Upper lobe of left lung (tissue), 6 donors: ENCODE measurements at places on chromosomes 6 and 20. TPM values are rescaled to one million over a fixed set of nuclear protein-coding genes. Genes with fewer than 3 reads are reported as not detected.
A peak's percentile ranks its signal among the peaks of the same experiment; 100 is the strongest.

DNA sequence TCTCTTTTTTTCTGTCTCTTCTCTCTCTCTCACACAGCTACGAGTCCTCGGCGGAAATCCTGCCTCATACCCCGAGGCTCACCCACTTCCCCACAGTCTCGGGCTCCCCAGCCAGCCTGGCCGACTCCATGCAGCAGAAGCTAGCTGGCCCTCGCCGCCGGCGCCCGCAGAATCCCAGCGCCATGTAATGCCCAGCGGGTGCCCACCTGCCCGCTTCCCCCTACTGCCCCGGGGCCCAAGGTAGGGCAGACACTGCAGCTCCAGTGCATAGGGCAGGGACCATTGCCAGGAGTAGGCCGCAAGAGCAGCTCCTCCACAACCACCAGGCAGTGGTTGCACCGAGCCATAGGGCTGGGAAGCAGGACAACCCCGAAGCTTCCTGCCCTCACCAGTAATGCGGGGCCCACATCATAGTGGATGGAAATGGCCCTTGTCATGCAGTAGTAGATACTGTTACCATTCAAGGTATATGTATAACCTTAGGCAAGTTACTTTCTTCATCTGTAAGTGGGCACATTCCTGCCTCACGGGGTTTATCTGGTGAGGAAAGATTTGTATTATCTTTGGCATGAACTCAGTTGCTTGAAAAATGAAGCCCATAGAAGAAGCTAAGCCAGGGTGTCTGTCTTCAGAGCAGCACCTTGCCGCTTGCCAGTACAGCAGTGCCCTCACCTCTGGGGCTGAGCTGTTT, 36.9 kb upstream of the ID1 start:
- peak; percentile 82 for DNase-seq
- peaks cover 35% of the 10 kb centered on the region for H3K36me3 ChIP-seq

DNA sequence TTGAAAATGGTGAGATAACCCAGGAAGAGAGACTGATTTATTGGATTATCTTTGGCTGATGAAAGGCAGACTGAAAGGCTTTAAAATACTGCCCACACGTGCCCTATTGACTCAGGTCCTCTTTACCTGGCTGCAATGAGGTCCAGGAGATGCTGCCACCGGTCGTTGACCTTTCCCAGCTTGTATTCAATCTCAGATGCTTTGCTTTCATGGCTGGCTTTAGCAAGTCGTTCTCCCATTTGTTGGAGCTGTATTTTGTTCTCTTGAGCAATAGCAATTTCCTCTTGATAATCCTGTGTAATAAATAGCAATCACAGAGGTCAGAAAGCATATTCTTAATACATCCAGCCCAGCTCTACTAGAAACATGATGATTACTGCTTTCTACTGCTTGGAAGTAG, 368.8 kb downstream of the ESR1 start:
- no peak for DNase-seq
- H3K4me1 ChIP-seq = no peaks in the 10 kb centered on the region
- no peak overlapping the region for H3K4me3 ChIP-seq
- H3K36me3 ChIP-seq = peaks cover 28% of the 10 kb centered on the region
- H3K27me3 ChIP-seq = no peaks in the 10 kb centered on the region

DNA sequence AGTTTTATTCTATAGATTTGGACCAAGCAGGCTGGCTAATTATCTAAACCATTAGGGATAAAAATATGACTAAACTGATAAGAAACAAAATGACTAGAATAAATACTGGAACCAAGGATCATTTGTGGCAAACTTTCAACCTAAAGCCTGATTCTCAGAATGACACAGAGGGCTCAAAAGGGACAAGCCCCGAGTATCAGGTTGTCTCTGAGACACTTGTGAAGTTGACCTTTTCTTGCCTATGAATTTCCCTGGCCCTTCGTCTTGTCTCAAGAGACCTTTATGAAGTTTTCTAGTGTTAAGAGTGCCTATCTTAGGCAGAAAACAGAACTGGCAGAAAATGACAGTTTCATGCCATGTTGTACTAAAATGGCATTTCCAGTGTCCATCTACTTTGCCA, 68.3 kb downstream of the IMPG1 start:
- no peak overlapping the region for H3K27ac ChIP-seq
- H3K4me1 ChIP-seq = no peaks in the 10 kb centered on the region
- no peak overlapping the region for H3K4me3 ChIP-seq
- DNase-seq = no peak
- no peaks in the 10 kb centered on the region for H3K27me3 ChIP-seq

KIAA0408 gene
- total RNA-seq = 20.5 TPM

DNA sequence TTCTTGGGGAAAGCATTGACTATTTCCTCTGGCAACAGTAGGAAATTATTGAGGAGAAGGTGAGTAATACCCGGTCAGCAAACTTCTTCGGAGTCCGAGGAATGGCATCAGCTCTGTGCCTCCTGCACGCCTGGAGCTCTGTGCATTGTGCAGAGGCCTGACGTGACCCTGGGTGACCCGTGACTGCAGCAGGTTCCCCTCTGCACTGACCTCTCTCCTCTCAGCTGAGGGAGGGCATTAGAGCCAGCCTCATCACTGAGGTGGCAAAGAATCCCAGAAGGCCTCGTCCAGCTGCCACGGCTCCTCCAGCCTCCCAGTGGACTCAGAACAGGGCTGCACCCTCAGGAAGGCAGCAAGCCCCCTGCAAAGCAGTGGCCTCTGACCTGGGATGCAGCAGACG, 502.9 kb downstream of the CD83 start:
- DNase-seq = peak; percentile 27
- no peaks in the 10 kb centered on the region for H3K27me3 ChIP-seq
- no peak overlapping the region for H3K4me3 ChIP-seq
- H3K4me1 ChIP-seq = peaks cover 14% of the 10 kb centered on the region

HEY2 gene
- 1.3 TPM for total RNA-seq

DNA sequence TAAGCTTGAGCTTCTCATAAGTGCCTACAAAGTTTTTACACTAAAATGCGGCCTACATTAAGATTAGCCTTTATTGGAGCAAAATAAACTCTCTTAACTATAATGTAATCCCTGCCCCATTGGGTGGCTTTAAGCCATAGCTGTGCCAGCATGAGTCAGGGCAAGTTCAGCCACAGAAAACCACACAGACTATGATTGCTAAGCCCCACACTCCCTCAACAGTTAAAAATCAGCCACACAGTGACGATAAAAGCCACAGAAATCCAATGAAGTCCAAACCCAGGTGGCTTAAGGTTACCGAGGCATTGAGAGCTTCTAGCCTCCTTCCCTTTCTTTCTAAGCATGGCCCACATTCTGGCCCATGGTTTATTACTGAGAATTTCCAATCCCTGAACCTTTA, 61.6 kb downstream of the GRM1 start:
- no peaks in the 10 kb centered on the region for H3K4me1 ChIP-seq
- no peaks in the 10 kb centered on the region for H3K27me3 ChIP-seq
- DNase-seq = no peak
- H3K36me3 ChIP-seq = no peaks in the 10 kb centered on the region
- H3K4me3 ChIP-seq = no peak overlapping the region

GRCh38 chr6:29651413-29652197, 5.3 kb upstream of the MOG start:
- H3K27me3 ChIP-seq = no peaks in the 10 kb centered on the region
- no peaks in the 10 kb centered on the region for H3K36me3 ChIP-seq

OOEP gene
- not detected for total RNA-seq

DNA sequence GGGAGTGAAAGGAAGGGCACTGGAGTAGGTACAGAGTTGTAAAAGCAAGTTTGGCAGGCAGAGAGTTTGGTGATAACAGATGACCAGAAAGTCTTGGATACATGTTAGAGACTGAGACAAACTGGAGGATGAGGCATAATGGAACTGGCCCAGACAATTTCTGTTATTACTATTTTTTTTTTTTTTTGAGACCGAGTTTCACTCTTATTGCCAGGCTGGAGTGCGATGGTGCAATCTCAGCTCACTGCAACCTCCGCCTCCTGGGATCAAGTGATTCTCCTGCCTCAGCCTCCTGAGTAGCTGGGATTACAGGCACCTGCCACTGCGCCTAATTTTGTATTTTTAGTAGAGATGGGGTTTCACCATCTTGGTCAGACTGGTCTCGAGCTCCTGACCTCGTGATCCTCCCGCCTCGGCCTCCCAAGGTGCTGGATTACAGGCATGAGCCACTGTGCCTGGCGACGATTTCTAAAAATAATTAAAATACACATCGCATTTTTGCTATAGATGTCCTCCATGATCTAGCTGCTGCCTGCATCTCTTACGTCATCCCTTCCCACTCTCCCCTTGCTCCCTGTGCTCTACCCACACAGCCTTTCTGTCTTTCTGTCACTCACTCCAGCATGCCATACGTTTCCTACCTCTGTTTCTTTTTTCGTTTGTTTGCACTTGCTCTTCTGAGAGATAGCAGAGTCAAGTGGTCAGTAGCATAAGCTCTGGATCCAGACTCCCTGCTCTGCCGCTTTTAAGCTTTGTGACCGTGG, 23.5 kb downstream of the MAPK14 start:
- peaks cover 48% of the 10 kb centered on the region for H3K4me1 ChIP-seq
- H3K27ac ChIP-seq = no peak overlapping the region
- no peaks in the 10 kb centered on the region for H3K36me3 ChIP-seq
- no peak for DNase-seq
- H3K27me3 ChIP-seq = no peaks in the 10 kb centered on the region
- H3K4me3 ChIP-seq = no peak overlapping the region

DNA sequence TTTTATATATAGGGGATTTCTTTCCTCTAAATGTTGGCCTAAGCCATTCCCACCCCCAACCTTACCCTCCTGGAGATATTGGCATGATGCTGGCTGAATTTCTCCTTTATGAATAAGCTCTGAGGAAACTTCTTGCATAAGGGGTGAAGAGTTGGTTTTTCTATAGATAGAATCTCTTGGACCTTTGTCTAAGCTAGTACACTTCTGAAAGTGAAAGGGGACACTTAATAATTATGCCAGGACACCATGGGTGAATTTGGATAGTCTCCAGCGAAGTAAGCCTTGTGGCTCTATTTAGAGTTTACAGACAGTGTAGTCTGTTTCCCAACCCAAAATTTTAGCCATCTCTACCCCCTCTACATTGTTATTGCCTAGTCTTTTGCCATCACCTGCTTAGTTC, 27.1 kb upstream of the FABP7 start:
- DNase-seq = no peak
- H3K27ac ChIP-seq = peak overlapping the region; percentile 62
- no peaks in the 10 kb centered on the region for H3K27me3 ChIP-seq
- peaks cover 8% of the 10 kb centered on the region for H3K4me1 ChIP-seq

DNA sequence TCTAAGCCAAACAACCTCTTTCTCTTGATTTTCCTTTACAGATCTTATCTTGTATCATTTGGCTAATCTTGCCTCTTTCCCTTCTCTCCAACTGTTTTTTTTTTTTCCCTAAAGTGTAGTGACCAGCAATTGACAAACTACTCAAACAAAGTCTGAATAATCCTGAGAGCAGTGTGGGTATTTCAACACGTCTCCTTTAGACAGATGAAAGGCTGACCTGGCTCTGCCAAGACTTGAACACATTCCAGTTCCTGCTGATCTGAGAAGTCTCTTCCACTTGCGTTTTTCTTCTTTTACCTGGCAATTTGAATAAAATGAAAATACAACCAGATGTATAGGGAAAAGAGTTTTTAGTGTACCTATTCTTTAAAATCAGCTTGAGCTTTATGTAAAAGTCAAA, 168.4 kb downstream of the GJA10 start:
- H3K36me3 ChIP-seq = no peaks in the 10 kb centered on the region
- no peaks in the 10 kb centered on the region for H3K27me3 ChIP-seq
- DNase-seq = no peak
- H3K4me3 ChIP-seq = no peak overlapping the region
- H3K4me1 ChIP-seq = no peaks in the 10 kb centered on the region

FOXC1 gene
- total RNA-seq = 5.5 TPM

TLDC2 gene
- 0.31 TPM for total RNA-seq

DNA sequence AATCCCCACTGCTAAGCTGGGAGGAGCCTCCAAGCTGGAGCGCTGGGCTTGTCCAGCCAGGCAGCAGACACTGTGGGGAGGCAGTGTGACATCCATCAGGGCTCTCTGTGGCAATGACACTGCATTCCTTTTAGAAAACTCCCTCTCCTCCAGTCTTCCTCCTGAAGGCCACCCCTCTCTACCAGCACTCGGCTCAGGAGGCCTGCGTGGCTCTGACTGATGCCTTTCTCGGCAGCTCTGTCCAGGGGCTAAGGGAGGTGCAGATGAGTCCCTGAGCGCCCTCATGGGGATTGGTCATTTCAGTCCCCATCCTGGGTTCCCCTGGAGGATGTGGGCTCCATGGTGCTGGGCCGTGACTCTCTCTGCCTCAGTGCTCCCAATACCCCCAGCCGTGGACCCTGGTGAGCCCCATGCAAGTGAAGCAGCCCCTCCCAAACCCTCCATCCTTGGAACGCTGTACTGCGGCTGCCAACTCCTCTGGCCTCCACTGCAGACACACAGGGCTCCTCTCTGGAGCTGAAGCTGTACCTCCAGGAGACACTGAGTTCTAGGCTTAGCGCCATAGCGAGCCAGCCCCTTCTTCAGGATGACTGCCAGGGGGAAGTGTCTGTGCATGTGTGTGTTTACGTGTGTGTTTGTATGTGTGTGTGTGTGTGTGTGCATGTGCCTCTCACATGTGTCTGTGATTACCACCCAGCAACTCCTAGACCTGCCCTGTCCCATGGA, 209.6 kb downstream of the ERMARD start:
- H3K36me3 ChIP-seq = no peaks in the 10 kb centered on the region
- H3K4me3 ChIP-seq = no peak overlapping the region
- DNase-seq = peak; percentile 16
- no peak overlapping the region for H3K27ac ChIP-seq

- H3K4me1 ChIP-seq = no peaks in the 10 kb centered on the region
- H3K27ac ChIP-seq = no peak overlapping the region
- no peaks in the 10 kb centered on the region for H3K27me3 ChIP-seq
- H3K4me3 ChIP-seq = no peak overlapping the region
- DNase-seq = no peak
Measured at GRCh38 chr6:136387316-136387715, 97.7 kb upstream of the BCLAF1 start.

DNA sequence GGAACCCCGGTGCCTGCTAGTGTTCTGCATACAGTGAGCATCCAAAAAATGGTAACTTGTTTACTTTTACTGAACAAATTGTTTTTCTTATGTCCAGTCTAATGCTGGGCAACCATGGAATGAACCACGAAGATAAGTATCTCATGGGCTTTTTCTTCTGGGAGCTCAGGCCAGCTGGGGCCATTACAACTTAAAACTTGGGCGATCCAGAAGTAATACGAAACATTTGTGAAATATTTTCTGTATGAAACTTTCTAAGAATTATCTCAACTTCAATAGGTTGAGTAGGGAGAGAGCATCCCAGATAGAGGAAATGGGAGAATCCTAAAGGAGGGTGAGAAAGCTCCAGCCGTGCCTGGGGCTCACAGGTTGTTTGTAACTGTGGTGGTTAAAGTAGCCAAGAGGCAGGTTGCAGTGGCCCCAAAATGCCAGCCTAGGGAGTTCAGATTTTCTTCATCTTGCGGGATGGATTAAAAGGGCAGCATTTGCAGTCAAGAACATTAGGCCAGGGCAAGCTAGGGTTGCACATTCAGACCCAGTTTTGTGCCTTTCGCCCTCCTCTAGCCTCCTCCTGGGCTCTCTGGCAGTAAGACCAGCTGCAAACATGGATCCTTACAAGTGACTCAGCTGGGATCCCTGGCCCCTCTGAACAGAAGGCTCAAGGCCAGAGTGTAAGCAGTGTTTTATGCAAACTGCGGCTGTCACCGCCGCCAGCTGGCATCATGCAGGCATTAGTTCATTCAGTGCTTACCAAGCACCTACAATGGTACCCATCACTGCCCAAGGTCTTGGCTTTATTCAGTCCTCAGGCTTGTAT, 41.5 kb downstream of the ELMO2 start:
- peak overlapping the region; percentile 78 for H3K4me3 ChIP-seq
- peaks cover 35% of the 10 kb centered on the region for H3K4me1 ChIP-seq
- peak overlapping the region; percentile 97 for H3K27ac ChIP-seq
- no peaks in the 10 kb centered on the region for H3K27me3 ChIP-seq
- peaks cover 53% of the 10 kb centered on the region for H3K36me3 ChIP-seq

- H3K4me3 ChIP-seq = no peak overlapping the region
- no peaks in the 10 kb centered on the region for H3K36me3 ChIP-seq
- H3K4me1 ChIP-seq = peaks cover 5% of the 10 kb centered on the region
Measured at GRCh38 chr6:26607434-26608230, 10.9 kb downstream of the ABT1 start.

TTI1 gene
- 30.4 TPM for total RNA-seq
